ENCODE measurements at places on chromosomes 5 and 9.

DNA sequence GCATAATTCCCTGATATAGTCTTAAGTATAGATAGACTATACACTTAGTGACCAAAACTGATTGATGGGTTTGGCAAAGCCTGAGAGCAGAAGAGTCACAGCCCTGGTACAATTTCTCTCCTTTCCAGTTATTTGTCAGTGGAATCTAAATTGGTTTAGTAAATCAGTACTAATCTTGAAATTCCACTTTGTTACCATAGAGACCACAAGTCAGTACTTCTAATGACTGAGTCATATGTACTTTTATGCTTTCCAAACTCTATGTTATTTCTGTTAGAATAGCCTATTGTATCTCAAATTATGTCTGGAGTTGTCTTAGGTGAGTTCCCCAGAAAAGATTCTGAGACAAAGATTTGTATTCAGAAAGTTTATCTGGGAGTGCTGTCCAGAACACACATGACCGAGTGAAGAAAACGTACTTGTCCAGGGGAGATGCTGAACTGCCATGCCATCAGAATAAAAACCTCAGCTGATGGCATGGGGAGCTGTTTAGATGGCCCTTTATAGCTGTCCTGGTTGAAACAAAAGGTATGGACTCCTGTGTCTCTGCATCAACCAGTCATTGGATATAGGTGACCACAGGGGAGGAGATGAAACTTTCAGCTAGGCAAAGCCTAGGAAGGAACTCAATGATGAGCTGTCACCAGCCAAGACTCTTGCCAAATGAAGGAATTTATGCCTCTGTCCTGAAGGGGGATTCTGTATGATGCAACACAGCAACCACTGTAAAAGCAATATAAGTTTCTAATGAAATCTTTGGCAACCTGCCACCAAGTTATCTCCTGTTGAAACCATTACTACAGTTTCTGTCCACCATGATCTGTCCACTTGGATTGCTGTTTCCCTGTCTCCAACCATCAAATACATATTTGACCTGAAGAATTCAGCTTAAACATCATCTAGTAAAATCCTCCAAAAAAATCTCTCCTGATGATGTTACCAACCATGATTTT lies 18.0 kb upstream of the SMC2 start:
- no peak for DNase-seq

DNA sequence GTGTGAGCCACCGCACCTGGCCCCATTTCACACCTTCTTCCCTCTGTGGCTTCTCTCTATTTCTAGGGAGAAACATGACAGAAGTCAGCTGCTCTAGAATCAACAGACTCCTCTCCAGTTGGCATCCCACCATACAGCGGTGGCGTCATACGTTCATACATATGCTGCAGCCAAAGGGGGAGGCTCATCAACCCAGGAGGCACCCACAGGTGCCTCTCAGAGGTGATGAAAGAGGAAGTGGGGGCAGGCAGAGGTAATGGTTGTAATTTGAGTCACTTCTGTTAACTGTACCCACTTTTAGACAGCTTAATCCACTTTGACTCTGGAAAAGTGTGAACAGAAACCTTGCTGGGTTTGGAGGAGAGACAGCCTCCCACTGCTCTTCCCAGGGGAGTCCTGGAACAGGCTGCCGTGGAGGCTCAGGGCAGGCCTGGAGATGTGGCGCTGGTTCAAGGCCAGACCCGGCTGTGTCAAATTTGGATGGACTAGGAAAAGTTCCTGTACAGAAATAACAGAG lies 47.3 kb upstream of the SUB1 start:
- DNase-seq: peak; percentile 14

GRCh38 chr5:114898602-114899001 lies 271.1 kb downstream of the TRIM36 start:
- no peak for DNase-seq

- DNase-seq: no peak
Measured at GRCh38 chr9:38224941-38225340, 155.9 kb upstream of the SHB start.

DNA sequence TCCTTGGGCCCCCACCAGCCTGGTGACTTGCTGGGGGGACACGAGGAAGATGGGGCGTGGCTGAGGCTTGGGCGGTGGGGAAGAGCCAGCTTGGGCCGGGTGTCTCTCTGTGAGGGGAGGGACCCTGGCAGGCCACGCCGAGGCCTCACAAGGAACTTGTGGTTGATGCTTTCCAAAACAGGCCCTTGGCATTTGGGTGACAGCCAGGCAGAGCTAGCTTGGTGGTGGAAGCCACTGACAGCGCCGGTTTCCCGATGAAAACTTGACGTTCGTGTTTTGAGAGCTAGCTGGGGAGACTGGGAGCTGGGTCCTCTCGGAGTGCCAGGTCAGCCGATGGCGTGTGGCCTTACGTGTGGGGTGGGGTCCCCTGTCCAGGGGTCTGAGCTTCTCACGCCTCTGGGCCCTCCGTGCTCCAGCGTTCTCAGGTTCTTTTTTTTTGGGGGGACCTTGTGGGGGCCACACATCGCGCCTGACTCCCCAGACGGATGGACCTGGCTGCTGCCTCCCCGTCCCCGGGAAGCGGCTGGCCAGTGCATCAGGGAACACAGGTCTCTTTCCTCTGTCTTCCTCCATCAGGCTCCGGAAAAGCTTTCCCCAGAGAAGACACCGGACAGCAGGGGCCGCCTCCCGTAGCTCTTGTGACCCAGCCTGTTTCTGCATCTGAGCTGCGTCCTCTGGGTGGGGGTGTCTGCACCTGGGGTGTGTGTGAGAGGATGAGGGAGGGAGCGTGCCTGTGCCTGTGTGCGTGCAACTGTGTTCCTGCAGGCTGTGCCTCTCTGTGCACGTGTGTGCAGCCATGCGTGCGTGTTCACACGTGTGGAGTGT lies 129.3 kb upstream of the LPCAT1 start:
- DNase-seq: no peak

DNA sequence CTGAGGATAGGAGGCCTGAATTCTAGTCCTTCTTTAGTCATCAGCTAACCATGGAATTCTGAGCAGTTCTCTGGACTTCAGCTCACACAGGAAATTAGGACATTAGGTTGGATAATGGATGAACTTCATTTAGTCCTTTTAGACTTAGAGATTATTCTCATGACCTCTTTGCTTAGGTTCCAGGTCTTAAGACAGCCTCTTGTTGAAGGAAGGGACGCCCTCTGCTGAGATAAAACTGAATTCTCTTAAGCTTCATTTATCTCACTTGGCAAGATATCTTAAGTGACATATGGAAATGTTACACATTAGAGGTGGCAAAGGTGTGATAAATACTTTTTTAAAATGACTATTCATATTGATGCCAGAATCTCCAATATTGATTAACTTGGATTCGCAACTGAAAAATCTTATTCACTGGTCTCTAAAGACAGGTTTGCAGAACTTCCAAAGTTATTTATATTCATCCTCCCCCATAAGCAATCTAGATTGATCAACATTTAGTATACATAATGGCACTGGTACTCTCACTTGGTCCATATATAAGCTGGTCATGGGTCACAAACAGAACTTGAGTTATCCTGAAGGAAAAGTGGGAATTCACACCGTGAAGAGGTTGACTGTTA lies 16.9 kb upstream of the ZNF366 start:
- no peak for DNase-seq

- no peak for DNase-seq
Measured at GRCh38 chr5:115551415-115551814, 6.8 kb upstream of the FEM1C start.

- no peak for DNase-seq
Measured at GRCh38 chr9:38316166-38316780, 76.2 kb upstream of the ALDH1B1 start.

DNA sequence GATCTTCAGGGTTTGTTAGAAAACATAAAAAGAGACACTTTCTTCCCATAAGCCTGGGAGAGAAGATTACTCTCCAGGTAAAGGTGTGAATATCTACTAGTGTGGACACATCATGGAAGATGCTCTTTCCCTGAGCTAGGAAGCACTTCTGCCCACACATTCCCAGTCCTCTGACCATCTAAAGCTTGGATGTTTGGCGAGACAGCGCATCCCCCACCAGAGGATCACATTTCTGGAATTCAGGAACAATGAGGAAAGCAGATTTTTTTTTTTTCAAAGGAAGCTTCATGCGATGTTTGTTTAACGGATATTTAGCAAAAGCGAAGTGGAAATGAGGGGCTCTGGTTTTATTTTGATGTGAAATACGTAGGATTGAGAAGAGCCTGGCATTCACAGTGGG lies 6.2 kb downstream of the SVEP1 start:
- DNase-seq: no peak

GRCh38 chr5:153985498-153985897 lies 53.2 kb downstream of the FAM114A2 start:
- DNase-seq: no peak
